ENCODE measurements at places on chromosomes 2 and 18.

DNA sequence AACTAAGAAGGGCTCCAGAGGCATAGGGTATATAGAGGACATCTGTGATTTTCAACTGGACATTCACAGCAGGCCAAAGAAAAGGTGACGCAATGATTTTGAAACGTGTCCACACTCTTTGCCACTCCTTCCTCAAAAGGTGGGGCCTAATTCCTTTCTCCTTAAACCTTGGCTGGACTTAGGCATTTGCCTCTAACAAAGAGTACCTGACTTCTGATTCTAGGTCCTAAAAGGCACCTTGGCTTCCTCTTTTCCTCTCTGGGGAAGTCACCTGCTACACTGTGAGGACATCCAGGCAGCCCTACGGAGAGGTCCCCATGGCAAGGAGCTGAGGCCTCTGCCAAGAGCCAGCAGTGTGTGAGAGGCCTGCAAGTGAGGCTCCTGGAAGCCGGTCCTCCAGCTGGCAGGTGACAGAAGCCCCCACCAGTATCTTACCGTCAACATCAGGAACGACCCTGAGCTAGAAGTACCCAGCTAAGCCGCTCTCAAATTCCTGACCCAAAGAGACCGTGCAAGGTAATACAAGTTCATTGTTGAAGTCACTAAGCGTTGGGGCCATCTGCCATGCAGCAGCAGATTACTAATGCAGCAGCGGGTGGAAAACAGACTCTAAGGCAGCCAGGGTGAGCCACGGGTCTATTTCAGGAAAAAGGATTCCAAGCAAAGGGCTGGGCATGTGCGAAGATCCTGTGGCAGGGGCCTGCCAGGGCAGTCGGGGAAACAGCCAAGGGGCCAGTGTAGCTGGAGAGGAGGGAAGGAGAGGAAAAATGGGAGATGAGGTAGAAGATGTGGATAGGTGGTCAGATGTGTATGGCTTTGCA, 7.4 kb upstream of the HES6 start:
- peak; percentile 48 for DNase-seq

GRCh38 chr2:1318366-1319009, 94.8 kb upstream of the TPO start:
- DNase-seq: no peak

DNA sequence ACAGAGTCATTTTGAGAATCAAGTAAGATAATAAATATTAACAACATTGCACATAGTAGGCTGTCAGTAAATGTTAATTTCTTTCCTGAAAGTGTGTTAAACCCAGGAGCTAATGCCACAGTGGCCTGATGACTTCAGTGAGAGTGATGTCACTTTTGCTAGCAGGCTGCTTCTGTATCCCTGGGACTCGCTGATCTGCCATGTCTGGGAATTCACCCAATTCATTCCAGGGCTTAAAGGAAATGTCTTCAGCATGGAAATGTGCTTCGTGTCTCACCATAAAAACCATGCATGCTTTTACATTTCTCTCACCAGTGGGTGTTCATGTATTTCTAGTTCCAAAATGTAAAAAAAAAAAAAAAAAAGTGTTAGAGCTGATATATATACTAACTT, 56.8 kb upstream of the MAPRE3 start:
- DNase-seq: no peak

- peak; percentile 76 for DNase-seq
These were observed 134.9 kb downstream of the MAP3K20 start for GRCh38 chr2:173210270-173211196.

Data from DMS 273 treated with DMSO at 0.1 percent for 48 hours (cell line).